ENCODE measurements at places on chromosomes 4 and X. TPM values are rescaled to one million over a fixed set of nuclear protein-coding genes. Genes with fewer than 3 reads are reported as not detected.

DNA sequence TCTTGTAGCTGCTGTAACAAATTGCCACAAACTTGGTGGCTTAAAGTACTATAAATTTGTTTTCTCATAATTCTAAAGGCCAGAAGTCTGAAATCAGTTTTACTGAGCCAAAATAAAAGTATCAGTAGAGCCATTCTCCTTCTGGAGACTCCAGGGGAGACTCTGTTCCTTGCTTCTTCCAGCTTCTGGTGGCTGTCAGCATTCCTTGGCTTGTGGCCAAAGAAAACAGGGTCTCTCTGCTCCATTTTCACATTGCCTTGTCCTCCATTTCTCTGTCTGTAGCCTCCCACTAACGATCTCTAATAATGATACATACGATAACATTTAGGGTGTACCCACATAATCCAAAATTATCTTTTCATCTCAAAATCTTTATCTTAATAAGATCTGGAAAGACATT lies 200.4 kb downstream of the MAB21L2 start:
- no peak for DNase-seq

GRCh38 chr4:6322761-6323566 lies 53.3 kb downstream of the WFS1 start:
- no peak for DNase-seq

The GABRE gene
- 36.3 TPM for total RNA-seq

DNA sequence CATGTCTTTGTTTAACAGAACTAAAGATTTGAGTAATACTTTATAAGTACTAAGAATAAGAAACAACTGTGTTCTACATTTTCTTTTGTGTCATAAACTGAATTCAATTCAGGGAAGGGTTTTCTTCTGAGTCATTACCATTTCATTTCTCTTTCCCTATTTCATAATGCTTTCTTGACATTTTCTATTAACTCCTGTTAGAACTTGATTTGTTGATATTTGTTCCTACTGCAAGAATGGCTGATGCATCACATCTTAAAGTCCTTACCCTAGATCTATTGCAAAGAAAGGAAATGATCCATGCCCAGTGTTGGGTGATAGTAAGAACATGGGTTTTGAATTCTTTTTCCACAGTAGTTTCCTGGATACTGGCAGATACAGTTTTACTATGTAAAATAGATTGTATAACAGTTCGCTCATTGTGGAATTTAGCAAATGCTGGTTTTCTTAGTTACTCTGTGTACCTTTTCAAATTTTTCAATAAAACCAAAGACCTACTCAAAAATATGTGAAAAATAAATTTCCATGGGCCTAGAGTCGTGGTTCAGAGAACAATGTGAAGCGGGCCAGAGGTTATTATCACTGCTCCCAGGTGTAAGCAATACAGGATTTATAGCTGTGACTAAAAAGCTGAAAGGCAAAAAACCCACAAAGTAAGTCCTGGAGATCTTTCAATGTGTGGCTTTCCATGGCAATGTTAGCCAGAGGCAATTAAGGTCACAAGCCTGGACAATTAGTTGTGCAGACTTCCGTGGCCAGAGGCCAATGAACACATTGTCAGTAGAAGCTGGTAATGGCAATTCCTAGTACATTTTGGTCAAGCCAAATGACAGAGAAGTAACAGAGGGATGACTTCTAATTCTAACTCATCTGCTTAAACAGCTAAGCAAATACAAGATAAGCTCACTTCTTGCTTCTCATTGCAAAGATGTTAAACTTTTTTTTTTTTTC lies 127.3 kb upstream of the FAT4 start:
- peak; percentile 83 for DNase-seq

DNA sequence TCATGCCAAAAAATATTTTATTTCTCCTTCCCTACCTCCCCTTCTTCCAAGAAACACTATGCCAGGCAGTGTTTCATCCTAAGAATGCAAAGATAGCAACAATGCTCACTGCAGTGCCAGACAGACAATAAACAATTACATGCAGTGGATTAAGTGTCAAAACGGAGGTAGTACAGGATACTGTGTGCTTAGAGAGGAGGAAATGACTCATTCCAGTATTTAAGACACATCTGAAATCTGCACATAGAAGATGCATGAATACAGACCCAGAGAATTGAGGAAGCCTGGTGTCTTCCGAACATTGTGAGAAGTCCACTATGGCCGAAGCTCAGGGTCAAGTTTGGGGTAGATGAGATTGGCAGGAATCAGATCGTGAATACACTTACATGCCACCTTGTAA lies 326.4 kb downstream of the PPP3CA start:
- DNase-seq: peak; percentile 89

The TLR10 gene
- total RNA-seq: not detected

DNA sequence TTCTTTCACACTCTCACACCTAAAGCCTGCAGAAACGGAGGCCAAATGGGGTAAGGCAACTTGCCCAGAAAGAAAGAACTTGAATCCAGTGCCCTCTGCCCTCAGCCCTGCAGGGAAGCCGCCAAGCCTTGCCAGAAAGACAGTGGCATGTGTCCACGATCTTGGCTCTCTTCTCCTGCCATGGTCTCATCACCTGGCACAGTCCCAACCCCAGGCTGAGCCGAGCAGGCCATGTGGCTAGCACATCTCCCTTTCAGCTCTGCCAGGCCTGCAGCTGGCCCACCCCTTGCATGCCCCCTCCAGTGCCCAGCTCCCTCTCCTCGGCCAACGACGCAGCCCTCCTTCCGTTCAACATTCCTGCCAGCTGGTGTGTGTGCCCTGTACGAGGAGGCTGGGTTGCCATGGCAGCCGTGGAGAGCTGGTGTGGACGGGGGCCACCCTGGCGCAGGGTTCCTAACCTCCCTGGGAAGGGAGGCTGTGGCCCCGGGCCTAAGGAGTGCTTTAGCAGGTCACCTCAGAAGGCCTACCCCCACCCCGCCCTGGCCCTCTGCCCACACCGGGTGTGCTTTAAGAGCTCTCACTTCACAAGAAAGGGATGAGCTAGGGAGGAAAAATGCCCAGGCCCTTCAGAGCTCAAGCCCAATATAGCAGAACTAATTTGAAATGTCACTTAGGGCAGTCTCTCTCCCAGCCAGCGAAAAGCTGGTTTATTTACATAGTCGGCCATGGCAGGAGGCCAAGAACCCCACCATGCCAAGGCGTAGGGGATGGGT lies 73.0 kb upstream of the PJA1 start:
- no peak for DNase-seq

The SCML2 gene
- total RNA-seq: 2.7 TPM

GRCh38 chr4:10466161-10466560 lies 8.9 kb upstream of the ZNF518B start:
- no peak for DNase-seq

- no peak for DNase-seq
These were observed 44.3 kb downstream of the AR start for GRCh38 chrX:67587946-67588624.

DNA sequence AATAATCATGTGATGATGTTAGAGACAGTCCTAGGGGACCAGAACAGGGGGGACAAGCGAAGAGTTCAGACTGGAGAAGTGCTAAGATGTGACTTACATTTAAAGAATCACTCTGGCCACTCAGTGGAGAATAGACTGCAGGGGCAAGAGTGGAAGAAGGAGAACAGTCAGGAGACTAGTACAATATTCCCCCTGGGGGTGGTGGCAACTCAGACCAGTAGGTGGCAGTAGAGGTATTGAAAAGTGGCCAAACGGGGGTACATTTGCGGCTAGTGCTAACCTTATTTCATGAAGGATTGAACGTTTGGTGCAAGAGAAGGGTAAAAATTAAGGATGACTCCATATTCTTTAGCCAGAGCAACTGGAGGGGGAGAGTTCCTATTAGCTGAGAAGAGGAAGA lies 2.7 kb upstream of the BMX start:
- DNase-seq: peak; percentile 68

The PGRMC2 gene
- total RNA-seq: 19.8 TPM

- DNase-seq: no peak
These were observed 93.3 kb downstream of the NEUROG2 start for GRCh38 chr4:112422644-112423043.

- no peak for DNase-seq
These were observed 1.8 kb downstream of the SPCS3 start for GRCh38 chr4:176321589-176321988.

The SLC6A14 gene
- total RNA-seq: not detected

- DNase-seq: no peak
These were observed 16.4 kb upstream of the ZNF280C start for GRCh38 chrX:130285069-130285620.

The DUSP21 gene
- not detected for total RNA-seq

DNA sequence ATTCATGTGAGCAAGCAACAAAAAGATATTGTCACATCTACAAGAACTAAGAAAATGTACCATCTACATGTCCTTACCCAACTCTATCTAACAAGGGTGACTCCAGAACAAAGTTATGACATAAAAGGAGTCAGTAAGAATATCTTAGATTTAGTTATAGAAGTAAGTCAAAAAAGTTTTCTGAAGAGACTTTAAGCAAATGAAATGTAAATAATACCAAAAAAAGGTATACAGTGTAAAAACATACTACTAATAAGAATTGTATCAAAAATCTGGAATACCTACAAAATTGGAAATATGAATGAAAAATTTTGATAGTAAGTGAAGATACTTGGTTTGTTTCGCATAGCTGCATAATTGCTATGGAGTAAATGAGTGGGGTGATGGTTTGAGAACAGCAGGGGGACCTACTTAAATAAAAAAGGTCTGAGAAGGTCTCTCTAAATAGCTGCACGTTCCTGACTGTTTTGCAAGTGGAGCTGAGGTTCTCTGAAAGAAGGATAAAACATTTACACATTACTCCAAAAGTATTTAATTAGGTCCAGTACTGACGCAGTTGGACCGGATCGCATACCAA lies 51.0 kb upstream of the ENPP6 start:
- peak; percentile 28 for DNase-seq

DNA sequence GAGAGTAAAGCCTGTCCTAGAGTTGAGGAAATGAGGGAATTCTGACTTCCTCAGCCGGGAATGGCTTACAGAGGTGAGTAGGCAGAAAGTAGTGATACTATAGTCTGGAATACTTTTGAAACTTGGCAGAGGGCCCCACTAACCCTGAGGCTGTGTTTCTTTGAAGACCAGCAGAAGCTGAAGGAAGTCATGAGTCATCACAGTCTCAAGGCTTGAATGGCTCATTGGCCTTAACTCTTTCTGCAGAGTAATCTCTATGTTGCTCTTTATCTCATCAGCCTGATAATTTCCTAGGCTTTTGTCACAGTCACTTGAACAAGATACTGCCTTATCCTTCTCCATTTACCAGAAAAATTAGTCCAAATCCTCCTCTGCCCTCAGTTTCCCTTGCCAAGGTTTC lies 80.8 kb downstream of the ANKRD50 start:
- DNase-seq: no peak

The RASGEF1B gene
- total RNA-seq: under 0.01 TPM

- no peak for DNase-seq
These were observed 21.4 kb downstream of the PHEX start for GRCh38 chrX:22053481-22053880.

The YTHDC1 gene
- 31.6 TPM for total RNA-seq

DNA sequence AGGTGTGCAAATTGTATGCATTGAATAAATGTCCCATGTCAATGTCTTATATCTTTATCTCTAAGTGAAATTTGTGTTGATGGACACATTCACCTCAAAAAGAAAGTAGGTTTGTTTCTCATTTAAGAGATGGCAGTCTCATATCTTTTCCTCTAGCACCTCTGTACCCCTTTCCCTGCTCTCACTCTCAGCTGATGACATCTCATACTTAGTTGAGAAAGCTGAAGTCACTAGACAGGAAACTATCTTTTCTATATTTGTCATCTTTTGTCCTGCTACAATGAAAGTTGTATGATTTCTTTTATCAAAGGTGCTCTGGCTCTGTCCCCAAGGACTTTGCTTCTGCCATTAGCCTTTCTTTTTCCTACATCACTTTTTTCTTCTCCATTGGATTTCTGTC lies 84.0 kb upstream of the GRPR start:
- DNase-seq: no peak

The RAB39B gene
- total RNA-seq: 0.13 TPM

The WDR44 gene
- 7.7 TPM for total RNA-seq

DNA sequence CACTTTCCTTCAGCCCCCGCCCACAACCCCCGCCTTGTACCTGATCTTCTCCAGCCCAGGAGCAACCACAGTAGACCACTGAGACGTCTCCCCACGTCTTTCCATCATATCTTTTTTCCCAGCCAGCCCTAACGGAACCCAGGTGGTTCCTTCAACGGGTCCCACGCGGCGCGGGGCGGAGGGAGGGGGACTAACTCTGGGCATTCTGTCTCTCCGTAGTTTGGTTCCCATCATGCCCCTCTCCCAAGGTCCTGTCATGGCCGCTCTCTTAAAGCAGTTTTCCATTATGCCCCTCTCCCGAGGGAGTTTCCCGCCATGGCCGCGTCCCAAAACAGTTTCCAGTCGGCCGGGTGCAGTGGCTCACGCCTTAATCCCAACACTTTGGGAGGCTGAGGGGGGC lies 21.5 kb upstream of the TBL1X start:
- DNase-seq: no peak

DNA sequence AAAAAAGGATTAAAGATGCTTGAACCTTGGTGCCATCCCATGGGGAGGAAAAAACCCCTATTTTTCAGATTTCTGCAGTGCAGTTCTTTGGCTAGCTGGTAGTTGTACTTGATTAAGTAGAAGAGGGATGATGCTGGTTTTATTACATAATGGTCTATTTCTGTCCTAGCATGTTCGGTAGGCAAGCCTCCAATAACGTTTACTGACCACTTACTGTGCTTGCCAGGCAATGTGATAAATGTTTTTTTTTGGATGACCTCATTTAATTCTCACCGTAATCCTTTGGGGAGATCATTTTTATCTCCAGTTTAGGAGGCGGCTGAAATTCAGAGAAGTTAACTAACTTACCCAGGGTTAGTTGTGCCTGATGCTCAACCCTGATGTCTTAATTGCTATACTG lies 92.1 kb upstream of the RPA4 start:
- no peak for DNase-seq

- DNase-seq: no peak
These were observed 171.4 kb downstream of the PPP1R2C start for GRCh38 chrX:42606591-42606990.

- no peak for DNase-seq
These were observed 266.5 kb upstream of the KCNIP4 start for GRCh38 chr4:22215084-22215483.

The PRDM8 gene
- 2.1 TPM for total RNA-seq

DNA sequence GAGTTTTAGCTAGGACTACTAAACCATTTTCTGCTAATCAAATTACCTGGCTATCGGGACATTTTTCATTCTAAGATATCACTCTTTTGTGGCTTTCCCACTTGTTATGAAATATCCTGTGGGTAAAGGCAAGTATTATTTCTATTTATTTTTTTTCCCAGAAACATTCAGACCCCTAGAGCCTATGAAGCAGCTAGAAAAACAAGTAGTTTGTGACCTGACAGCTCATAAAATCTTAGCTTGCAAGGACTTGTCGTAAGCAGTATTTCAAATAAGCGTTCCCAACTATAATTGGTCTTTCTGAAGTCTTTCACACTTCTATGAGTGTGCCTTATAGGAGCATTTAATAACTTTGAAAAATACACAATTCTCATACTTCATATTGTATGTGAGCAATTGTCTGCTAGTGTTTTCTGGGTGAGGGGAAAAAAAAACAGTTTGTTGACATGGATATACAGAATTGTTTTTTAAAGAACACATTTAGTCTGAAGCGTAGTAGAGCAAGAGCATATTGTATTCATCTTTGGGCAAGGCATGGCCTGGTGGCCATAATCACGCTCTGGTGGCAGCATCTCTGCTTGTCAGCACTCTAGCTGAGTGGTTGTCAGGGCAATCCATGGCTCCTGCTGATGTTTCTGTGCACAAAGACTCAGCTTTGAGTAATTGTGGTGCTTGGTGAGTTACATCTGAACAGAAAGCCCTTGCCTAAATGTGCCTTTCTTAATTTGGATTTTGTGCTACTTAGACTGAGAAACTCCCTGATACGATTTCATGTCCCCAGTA lies 2.6 kb downstream of the MCUB start:
- no peak for DNase-seq
